CD4-positive, alpha-beta T cell treated with Interferon gamma for 1 hour (primary cell): ENCODE measurements at places on chromosomes 4 and X.

DNA sequence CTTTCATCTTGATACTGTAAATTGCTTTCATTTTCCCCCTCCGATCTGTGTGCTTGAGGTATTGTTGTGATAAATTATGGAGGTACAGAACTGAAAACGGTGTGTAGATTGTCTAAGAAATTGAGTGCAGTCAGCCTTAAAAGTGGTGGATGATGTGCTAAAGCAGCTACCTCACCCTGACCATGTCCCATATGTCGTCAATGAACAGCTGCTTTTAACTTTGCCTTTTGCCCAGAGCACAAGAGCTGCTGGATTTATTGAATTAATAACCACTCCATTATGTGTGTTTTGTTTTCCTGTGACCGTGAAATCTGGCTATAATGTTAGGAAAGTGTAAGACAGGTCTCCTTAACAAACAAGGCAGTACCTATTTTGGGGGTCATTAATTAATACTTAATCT, 581.9 kb upstream of the PITX2 start:
- DNase-seq: no peak

- no peak for DNase-seq
Measured at GRCh38 chr4:61580721-61581377, 380.7 kb downstream of the ADGRL3 start.

GRCh38 chr4:148061141-148061481, 329.2 kb downstream of the ARHGAP10 start:
- DNase-seq: no peak

DNA sequence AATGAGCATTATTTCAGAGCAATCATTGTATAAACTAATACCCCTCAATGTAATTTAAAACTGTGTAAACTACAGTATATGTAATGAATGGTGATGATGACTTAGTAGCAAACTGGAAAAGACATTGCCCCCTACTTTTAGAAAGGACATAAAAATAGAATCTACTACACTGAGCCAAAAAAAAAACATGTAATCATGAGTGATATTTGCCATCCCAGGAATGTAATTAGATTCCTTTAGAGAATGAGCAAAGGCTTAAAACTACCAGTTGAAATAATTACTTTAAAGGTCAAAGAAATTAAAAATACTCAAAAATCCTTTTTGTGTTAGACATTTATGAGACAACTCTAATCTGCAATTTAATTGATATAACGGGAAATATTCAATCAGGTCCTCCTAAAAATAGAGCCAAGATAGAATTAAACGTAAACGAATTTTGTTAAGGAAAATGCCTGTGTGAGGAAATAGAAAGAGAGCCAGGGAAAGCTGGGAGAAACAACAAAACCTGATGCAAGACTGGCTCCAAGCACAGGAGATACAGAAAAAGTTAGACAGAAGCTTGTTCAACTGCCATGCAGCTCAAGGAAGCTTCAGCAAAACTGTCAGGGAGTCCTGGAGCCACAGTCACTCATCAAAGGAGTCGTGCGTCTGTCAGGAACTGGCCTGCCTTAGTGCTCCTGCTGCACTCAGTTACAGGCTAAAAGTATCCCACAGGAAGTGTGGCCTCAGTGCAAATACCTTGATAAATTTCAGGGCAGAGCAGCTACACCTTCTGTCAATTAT, 655.7 kb upstream of the INTU start:
- DNase-seq: no peak

GRCh38 chr4:23930750-23931488, 41.1 kb upstream of the PPARGC1A start:
- DNase-seq: no peak
